ENCODE measurements at places on chromosomes 11 and 22.

- peak; percentile 16 for DNase-seq
These were observed 60.6 kb downstream of the MICAL2 start for GRCh38 chr11:12170984-12171383.

- no peak for DNase-seq
These were observed 1.8 kb upstream of the GAL start for GRCh38 chr11:68682531-68682961.

- no peak for DNase-seq
These were observed 25.0 kb downstream of the LRP5 start for GRCh38 chr11:68337399-68337835.

- DNase-seq, result no peak
These were observed 13.8 kb downstream of the SNU13 start for GRCh38 chr22:41674846-41675340.

DNA sequence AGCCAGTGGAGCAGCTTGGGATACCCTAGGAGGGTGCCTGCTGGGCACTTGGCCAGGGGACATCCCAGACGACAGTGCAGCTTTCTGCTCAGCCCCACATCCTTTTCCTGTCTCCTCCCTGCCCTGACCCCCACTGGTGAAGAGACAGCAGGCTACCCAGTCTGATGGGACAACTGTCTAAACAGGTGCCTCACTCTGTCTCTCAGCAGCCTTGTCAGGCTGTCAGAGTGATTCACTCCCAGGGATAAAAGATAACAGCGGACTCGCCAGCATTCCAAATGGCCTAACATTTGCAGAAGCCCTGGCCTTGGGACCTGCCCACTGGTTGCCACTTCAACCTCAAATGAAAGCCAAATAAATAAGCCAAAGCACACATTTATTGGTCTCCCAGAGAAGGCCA is 318.6 kb upstream of the PLET1 start:
- no peak for DNase-seq

- no peak for DNase-seq
These were observed 39.5 kb upstream of the CLNS1A start for GRCh38 chr11:77677138-77677537.

GRCh38 chr22:20194681-20195593 is 44.1 kb upstream of the CCDC188 start:
- no peak for DNase-seq

- DNase-seq, result peak; percentile 47
These were observed 56.0 kb downstream of the GLYATL2 start for GRCh38 chr11:58788355-58789023.

DNA sequence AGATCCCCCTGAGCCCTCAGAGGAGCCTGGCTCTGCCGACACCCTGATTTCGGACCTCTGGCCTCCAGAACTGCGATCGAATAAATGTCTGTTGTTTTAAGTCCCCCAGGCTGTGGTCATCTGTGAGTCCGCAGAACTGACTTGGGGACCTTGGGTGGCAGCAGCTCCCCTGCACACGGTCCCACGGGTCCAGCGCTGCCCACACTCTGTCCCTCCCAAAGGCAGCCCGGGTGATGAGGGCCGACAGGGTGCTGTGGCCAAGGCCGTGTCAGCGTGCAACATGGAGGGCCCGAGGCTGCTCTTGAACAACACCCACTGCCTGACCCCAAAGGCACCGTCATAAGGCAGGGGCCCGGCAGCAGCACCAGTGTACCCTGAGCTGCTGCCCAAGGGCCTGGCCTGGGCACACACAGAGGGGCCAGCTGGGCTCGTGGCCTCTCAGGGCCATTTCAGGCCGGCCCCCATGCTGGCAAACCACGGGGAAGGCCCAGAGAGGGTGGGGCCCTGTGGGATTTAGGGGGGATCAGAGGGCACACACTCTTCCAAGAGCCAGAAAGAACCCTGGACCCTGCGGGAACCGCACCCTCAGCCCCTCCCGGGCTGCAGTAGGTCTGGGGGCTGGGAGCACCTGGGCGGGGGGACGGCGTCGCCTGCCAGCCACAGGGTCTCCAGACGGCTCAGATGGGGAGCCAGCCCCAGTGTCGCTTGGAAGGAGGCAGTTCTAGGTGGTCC is 77.1 kb upstream of the PRR5 start:
- no peak for DNase-seq
